Activated naive CD4-positive, alpha-beta T cell (primary cell): ENCODE measurements at places on chromosomes 12 and 14.

- DNase-seq, result no peak
Observed at GRCh38 chr12:105485321-105485910, 154.9 kb downstream of the C12orf75 start.

GRCh38 chr12:111840807-111841206 lies 1.2 kb upstream of the MAPKAPK5 start:
- no peak for DNase-seq

DNA sequence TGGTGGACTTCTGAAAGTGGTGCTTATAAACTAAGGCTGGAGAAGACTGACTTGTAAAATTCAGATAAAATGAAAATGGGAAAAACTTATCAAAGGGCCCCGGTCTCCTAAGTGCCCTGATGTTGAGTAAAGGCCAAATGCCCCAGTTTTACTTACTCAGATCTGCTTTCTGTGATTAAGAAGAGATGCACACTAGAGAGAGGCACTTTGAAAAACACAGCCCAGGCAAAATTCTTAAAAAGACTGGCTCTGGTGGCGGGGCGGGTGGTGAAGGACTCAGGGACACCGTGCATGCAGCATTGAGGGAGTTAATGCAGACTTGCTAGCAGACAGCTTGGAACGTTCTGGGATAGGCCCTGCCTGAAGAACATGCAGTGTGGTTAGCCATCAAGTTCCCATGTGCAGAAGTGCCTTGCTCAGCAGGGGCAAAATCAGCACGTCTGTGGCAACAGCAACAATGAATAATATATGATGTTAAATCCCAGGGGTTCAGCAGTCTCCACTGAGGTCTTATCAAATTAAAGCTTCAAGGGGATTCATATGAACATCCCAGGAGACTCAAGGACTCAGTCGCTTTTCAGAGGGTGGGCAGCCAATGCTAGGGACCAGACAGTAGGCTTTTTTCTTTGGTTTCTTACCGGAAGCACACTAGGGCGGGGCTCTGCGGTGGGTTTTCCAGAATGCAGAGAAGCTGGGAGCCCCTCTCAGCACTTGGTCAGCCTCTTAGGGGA lies 105.0 kb downstream of the DAD1 start:
- DNase-seq, result no peak

DNA sequence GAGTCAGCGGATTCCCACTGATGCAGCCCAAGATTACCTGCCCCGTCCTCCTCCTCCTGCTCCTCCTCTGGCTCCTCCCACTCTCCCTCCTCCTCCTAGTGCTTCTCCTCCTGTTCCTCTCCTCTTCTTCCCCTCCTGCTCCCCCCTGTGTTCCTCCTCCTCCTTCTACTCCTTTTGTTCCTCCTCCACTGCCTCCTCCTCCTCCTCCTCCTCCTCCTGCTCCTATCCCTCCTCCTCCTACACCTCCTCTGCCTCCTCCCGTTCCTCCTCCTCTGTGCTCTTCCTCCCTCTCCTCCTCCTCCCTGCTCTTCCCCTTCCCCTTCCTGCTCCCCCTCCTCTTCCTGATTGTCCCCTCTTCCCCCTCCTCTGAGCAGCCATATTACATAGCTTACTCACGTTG lies 141.3 kb downstream of the CACNA1C start:
- DNase-seq, result no peak

DNA sequence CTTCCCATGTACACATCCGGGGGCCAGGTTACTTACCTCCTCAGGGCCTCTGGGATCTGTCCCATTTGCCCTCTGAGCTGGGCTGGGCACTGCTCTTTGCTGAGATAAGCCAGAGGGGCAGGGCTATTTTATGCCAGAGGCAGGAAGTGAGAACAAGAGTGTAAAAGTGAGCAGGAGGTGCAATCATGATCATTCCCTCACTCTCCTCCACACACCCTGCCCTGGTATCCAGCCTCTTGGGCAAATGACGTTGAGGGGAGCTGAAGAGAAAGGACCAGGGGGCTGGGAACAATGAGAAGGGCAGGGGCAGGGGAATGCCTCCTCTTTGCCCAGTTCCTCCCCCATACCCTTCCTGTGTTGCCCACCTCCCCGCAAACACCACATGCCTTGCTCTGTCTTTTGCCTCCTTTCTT lies 4.2 kb downstream of the LPAR5 start:
- DNase-seq, result no peak

GRCh38 chr12:66059666-66060065 lies 70.9 kb downstream of the LLPH start:
- DNase-seq, result no peak

GRCh38 chr12:82527165-82527780 lies 159.4 kb upstream of the TMTC2 start:
- DNase-seq, result no peak

- no peak for DNase-seq
Observed at GRCh38 chr14:105047283-105048016, 17.8 kb downstream of the GPR132 start.
